ENCODE measurements at places on chromosomes 12 and 14.

DNA sequence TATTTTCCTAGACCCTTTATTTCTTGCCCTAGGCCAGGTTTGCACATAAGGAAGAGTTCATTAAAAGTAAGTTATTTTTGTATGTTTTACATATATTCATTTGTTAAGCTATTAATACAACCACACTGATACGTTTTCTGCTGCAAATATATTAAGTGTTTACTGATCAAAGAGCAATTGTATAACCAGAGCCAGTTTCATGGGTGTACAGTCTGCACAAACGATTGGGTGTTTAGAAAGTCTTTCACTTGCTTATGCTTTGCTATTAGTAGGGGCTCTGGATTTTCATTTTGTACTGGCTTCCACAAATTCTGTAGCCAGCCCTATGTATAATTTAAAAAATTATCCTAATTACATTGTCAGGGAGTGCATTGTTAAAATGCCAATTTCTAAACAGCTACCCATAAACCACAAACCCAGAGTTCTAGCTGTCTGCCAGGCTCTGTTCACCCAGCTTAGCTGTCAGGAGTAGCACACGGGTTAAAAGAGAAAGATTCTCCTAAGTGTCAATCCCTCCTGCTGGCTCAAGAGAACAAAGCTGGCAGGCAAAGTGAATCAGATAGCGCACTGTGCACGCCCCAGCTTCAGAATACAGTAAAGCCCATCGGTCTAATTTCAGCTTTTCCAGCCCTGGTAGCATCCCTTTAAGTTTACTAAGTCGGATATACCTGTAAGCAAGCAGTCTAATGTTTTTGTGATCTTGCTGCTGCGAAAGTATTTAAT, 151.0 kb upstream of the LMO3 start:
- no peak for DNase-seq

- DNase-seq = no peak
Observed at GRCh38 chr12:49138999-49139398, 7.8 kb upstream of the TUBA1B start.

GRCh38 chr12:59768031-59768430, 172.2 kb downstream of the SLC16A7 start:
- DNase-seq = no peak

GRCh38 chr14:82635915-82636314, 1102.3 kb upstream of the SEL1L start:
- DNase-seq = no peak

GRCh38 chr12:124496584-124496983, 70.8 kb downstream of the NCOR2 start:
- DNase-seq = peak; percentile 50

DNA sequence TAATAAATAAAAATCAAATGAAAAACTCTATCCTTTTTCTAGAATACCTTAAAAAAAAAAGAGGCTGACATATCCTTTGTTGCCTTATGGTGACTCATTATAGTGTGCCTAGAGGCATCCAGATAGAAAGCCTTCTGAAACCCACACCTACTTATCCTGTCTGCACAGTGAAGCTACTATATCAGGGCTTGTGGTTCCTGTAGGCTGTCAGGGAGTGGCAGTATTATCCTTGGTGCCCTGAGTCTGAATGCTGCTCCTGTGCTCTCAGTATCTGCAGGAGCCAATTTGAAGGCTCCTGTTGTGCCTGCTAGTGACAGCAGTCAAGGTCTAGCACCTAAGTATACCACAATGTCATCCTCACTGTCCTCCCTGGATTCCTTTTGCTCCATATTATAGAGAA, 168.4 kb upstream of the AVPR1A start:
- DNase-seq = no peak

- no peak for DNase-seq
Observed at GRCh38 chr12:88411689-88412088, 168.6 kb downstream of the KITLG start.

- no peak for DNase-seq
Observed at GRCh38 chr14:75840911-75841310, 140.9 kb downstream of the TGFB3 start.

GRCh38 chr12:52900166-52900895, 4.5 kb downstream of the KRT8 start:
- DNase-seq = no peak

DNA sequence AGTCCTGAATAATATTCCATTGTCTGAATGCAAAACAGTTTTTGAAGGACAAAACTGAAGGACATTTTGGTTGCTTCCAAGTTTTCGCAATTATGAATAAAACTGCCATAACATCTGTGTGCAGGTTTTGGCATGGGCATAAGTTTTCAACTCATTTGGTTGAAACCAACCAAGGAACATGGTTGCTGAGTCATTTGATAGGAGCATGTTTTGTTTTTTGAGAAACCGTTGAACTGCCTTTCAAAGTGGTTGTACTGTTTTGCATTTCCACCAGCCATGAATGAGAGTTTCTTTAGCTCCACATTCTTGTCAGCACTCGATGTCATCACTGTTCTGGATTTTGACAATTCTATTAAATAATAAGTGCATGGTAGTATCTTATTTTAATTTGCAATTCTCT, 23.0 kb upstream of the GSG1 start:
- no peak for DNase-seq

- peak; percentile 67 for DNase-seq
Observed at GRCh38 chr14:78758333-78758732, 588.2 kb downstream of the NRXN3 start.

- peak; percentile 6 for DNase-seq
Observed at GRCh38 chr12:106493531-106493930, 89.3 kb upstream of the RFX4 start.

DNA sequence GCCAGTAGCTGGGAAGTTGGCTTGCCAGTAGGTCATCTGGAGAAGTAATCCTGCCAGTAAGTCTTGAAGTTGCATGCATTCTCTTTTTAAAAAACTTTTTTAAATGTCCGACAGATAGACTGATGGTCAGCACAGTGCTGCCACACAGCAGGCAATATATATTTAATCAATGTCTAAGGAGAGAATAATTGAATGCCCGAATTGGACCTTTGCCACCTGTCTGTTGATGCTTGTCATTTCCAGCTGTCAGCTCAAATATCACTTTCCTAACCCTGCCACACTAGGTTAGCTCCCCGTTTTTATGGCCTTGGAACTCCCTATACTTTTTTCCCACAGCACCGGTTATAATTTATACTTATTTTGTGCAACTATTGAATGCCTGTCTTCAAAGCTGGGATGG, 2.1 kb upstream of the SLC15A4 start:
- DNase-seq = no peak

DNA sequence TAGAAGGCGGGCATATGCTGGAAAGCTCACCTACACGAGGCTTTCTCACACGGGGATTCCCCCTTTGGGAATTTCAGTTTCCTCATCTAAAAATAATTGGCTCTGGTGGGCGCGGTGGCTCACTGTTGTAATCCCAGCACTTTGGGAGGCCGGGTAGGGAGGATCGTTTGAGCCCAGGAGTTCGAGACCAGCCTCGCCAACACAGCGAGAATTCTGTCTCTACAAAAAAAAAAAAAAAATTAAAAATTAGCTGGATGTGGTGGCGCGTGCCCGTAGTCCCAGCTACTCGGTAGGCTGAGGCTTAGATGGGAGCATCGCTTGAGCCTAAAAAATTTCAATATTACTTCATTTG, 400 bp upstream of the NDUFA12 start:
- no peak for DNase-seq

DNA sequence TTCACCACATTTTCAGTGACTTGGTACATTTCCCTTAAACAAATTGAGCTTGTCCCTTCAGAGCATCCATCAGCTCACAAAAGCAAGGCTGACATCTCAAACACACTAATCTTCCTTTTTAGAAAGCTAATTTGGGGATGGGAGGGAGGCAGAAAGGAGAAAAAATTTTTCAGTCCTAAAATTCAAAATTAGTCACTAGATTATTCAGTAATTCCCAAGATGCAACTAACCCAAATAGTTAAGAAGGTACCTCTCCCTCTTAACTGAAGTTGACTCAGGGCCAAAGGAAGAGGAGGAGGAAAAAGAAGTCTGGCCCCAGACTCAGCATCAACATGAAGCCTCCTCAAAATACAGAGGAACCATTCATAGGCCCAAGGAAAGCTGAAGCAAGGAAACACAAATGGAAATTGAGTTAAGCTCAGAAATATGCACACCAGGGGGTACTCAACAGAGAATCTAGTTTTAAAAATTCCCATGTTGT, 21.7 kb downstream of the CBX5 start:
- no peak for DNase-seq

DNA sequence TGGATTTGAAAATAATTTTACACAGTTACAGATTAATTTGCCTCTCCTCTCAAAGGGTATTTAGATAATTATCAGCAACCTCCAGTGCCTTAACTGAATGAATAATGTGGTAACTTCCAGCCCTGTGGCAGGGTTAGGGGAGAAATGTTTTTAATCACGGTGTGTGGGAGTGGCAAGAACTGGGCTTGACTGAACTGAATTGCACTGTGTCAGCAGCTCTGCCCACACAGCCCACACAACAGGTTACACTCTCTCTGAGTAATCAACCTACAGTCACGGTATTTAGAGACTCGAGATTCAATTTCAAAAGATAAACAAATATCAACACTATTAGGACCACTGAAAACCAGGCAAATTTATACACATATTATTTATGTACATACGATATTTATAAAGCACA, 198.5 kb downstream of the KCNC2 start:
- DNase-seq = peak; percentile 5

GRCh38 chr14:98501836-98502235, 770.2 kb downstream of the BCL11B start:
- no peak for DNase-seq

DNA sequence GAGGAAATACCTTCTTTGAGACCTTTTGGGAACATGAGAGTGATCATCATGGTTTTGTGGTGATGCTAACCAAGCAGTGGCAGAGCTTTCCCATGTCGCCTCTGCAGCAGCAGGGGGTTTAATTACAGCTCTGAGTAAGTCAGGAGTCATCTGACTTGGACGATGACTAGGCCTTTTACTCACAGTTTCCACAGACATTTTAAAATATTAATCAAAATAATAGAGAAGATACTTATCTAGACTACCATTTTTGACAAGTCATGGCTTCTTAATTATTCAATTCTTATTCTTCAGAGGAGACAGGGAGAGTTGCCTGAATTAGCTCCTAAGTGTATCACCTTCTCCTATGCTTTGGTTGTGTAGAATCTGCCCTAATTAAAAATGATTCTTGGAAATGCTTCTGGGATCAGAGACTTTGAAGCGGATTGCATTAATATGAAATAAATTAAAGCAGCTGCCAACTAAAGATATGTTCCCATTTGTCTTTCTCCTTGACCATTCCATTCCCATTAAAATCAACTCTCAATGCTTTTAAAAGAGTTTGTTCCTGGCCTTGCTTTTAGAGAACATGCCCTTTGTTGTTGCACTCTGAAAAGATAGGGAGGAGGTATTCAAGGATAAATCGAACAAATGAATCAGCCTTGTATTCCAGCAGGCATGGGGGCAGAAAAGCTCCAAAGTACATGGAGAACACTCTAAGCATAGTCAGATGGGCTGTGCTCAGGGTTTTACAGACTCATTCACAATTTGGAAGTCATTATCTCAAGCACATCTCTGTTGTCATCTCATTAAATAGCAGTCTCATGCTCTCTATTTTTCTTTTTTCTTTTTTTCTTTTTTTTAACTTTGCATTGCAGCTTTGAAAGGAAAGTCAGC, 7.7 kb upstream of the IFNG-AS1 start:
- DNase-seq = no peak

GRCh38 chr12:93055221-93055620, 126.1 kb upstream of the EEA1 start:
- no peak for DNase-seq

DNA sequence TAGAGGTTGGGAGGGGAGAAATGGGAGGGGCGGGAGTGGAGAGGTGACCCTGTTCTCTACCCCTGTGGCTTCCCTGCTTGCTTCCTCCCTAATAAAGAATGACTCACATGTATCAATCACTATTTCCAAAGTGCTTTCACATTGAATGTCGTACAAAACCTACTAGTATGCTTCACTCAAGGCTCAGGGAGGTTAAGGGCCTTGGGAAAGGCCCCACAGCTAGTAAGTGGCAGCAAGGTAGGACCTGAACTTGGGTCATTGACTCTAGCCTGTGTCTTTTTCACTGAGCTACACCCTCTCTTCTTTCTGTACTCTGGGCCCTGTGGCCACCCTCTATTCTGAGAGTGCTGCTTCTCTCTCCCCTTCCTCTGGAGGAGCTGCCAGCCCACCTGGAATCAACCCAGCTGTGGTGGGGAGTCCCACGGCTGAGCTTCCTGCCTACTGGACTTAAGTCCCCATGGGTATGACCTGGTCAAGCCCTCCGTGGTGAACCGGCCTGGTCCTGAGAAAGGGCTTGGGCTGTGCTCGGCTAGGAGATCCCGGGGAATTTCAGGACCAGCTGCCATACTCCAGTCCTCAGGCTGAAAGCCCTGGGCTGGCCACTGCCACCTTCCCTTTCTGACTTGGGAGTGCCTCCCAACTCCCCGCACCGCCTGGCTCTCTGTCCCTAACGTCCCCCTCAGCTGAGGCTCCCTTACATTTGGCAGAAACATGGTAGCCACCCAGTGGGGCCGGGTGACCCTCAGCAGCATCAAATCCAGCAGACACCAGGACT, 13.0 kb downstream of the SLC48A1 start:
- DNase-seq = no peak

GRCh38 chr14:38016497-38016896, 191.2 kb upstream of the SSTR1 start:
- DNase-seq = no peak

GRCh38 chr12:122013136-122013535, 8.5 kb upstream of the BCL7A start:
- DNase-seq = no peak

DNA sequence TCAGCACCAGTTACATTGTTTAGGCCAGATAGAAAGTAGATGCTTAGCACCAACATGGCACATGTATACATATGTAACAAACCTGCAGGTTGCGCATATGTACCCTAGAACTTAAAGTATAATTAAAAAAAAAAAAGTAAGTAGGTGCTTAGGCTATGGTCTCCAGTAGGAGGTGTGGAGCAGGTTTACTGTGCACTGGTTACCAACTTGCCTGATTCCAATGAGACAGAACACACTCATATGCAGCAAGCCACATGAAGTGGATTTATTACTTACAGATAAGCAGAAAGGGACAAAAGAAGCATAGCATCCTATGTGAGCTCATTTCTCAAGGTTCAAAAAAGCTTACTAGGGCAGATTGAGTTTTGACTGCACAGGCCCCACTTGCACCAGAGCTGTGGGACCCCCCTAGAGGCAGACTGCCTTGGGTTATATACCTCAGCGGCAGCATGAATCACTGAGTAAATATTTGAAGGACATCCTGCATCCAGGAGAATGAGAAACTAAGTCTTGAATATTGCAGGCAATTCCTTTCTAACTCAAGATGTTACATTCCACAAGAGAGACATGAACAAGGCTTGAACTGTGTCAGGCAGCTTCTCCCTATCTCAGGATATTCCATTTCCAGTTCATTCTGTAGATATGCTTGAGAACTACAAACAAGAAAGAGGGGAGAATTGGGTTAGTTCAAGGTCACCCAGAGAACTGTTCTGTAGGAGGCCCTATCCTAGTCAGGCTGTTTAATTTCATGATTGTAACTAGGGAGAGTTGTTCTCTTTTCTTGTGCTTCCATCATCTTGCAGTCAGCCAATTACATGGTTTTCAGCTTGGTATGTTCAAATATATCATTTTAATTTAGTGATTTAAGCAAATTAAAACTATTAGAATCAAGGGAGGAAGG, 30.1 kb downstream of the LRFN5 start:
- DNase-seq = no peak

GRCh38 chr14:51056421-51056820, 38.5 kb downstream of the TRIM9 start:
- peak; percentile 37 for DNase-seq

All from SK-N-DZ (cell line).